Stimulated activated CD4-positive, alpha-beta T cell treated with anti-CD3 and anti-CD28 coated beads, Interleukin-1b, Interleukin-23, amount 100 ng/mL, for 24 hours (primary cell): ENCODE measurements at places on chromosomes 1 and 21.

GRCh38 chr1:78229344-78229743, 183.6 kb downstream of the GIPC2 start:
- DNase-seq, result no peak

DNA sequence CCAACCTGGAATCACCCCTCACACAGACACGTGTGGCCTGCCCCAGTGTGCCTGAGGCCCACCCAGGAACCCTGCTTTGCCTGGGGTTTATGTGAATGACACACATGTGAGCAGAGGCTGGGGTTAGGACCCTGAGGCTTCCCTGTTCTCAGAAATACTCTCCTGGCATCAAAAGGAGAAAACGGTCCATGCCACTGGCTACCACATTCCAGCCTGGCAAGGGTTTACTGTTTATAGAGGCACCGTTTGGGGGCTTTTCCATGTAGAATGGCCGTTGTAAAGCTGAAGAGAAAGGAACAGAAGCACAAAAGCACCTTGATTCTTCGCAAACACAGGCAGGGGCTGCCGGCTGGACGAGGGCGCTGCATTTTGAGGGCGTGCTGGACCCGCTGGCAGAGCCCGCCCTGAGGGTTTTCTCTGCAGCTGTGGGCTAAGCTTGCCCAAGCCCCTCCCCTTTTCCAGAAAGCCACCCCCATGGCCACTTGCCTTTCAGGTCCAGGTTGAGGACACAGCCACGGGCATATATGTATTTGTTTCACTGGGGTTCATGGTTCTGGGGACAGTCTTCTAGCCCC, 13.0 kb downstream of the TFF3 start:
- no peak for DNase-seq

DNA sequence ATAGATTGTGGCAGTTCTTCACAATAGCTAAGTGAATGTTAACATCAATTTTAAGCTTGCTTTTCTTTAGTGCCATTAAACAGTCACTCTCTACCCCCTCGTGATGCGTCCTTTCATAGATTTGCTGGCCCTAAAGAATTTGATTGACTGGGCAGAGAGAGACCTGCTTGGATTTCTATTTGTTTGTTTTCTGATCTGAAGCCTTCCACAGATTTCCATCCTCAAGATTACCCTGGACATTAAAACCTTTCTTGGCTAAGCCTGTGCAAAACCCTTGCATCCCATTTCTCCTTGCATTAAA, 17.8 kb downstream of the C1orf21 start:
- DNase-seq, result no peak

DNA sequence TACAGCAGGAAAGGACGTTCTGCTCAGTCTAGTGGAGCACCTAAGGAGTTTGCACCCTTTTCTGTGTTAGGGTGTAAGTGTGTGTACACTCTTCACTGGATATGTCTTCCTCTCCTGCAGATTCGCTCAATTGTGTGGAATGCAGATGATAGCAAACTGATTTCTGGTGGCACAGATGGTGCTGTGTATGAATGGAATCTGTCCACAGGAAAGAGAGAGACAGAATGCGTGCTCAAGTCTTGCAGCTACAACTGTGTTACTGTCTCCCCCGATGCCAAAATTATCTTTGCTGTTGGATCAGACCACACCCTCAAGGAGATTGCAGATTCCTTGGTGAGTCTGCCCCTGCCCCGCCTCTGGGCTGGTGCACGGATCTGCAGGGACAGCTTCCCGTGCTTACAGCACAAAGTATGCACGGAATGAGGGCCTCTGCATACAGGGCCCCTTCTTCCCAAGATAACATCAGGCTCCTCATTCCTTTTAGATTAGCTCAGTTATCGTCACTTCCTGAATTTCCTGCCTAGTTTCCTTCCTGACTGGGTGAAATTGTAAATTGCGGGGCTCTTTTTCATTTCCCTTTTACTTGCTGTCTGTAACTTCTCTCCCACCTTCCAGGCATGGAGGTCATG, 34.6 kb downstream of the CFAP57 start:
- no peak for DNase-seq

- no peak for DNase-seq
Measured at GRCh38 chr21:41662161-41662560, 104.7 kb downstream of the RIPK4 start.

GRCh38 chr1:205967554-205968335, 24.5 kb upstream of the SLC26A9 start:
- DNase-seq, result no peak

DNA sequence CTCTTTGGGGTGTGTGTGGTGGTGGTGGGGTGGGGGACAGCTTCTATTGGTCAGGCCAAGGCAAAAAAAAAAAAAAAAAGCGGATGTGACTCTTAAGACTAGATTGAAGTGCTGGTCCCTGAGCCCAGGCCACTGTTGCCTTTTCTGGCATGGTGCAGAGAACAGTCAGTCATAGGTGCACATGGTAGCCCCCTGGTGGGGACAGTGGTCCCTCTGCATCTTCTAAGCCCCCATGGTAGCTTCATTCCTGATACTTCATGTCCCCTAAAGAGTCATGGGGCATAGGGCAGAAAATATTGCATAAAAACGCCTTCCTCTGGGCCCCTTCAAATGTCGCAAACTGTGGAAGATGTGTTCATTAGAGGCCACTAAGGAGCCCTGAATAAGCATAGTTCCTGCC, 371.8 kb downstream of the NPHP4 start:
- DNase-seq, result no peak

DNA sequence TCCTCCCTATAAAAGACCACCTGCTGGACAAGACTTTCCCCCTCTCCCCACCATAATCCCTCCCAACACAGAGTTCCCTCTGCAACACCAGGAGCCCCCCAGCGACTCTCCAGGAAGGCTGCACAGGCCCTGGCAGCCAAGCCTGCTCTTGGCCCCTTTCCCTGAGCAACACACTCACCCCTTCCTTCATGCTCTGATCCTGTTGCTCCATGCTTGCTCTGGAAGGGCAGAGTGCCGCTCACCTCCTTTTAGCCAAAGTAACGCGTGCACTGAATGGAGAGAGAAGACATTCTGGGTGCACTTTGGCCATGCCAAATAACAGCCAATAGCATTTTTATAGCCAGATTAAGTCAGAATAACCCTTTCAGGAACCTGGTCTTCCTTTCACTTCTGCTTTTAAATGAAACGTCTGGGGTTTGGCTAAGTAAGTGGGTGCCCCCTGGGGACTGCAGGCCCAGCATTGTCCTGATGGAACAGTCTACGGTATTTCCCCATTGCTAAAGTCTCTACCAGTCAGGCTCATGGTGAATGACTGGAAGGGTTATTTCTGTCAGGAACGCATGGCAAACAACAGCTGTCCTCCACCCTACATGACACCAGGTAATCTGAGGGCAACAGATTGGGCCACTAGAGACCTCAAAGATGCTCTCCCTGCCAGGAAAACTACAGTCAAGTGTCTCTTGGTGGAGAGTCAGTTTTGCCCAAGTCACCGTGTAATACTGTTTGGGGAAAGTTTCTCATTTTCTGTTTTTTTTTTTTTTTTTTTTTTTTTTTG, at the start of gene SLC2A5:
TSS of gene SLC2A5 (minus strand) at position 310 of the 775 bp plus-strand sequence. CDS start at position 211, 99 bp downstream.
- DNase-seq, result no peak

DNA sequence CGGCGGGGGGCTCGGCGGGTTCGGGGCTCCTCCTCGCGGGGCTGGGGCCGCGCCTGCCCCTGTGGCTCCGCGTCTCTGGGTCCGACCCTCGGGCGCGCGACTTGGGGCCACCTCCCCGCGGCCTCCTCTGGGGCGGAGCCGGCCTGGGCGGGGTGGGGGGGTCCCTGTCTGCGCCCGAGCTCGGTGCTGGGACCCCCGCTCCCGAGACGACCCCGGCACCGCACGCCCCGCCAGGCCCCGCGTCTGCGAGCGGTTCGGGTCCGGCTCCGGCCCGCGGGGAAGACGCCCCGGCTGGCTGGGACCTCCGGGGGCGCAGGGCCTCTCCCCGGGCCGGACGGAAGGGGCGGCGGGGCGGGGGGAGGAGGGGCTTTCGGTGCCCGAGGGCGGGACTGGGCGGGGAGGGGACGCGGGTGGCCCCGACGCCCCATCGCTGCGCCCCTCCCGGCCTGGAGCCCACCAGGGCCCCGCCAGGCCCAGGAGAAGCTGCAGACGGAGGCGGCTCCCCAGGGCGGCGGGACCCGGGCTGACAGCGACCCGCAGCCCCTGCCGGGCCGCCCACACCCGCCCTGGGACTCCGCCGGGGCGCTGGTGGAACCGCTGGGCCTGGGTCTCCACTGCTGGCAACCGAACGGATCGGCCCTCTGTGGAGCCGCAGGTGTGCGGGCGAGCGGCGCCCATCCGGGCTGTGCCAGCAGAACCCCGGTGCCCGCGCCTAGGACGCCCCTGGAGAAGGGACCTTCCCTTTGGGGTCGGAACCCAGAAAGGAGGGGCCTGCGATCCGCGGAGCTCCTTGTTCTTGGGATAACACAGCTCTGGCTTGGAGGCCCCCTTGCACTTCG, 610 bp downstream of the COL6A2 start:
- no peak for DNase-seq

DNA sequence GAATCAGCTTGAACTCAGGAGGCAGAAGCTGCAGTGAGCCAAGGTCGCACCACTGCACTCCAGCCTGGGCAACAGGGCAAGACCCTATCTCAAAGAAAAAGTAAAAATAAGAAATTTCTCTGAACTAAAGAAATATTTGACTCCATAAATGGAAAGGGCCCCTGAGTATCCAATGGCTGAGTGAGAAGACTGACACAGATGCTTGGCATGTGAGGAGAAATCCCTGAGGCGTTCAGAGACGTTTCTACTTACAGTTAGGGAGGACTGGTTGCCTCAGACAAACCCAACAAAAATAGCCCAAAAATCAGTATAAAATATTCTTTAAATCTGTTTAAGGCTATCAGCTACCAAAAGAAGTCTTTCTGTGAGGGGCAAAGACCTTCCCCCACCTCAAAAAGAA, 3.0 kb upstream of the SUMO3 start:
- no peak for DNase-seq

DNA sequence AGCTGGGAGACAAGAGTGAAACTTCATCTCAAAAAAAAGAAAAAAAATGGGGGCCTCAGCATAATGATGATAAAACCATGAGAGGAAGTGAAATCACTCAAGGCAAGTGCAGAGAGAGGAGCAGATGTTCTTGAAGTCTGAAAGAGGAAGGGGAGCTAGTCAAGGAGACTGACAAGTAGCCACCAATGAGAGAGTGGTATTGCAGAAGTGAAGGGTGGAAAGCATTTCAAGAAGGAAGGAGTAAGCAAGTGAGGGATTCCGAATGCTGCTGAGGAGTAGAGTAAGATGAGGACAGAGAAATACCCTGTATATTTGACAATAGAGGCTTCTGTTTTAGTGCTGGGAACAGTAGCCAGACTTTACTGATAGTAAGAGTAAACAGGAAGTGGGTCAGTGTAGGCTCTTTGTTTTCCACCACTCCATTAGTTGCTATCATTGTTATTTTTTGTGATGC, 2.9 kb downstream of the TATDN3 start:
- DNase-seq, result no peak
